ENCODE measurements at places on chromosomes 13 and 19.

DNA sequence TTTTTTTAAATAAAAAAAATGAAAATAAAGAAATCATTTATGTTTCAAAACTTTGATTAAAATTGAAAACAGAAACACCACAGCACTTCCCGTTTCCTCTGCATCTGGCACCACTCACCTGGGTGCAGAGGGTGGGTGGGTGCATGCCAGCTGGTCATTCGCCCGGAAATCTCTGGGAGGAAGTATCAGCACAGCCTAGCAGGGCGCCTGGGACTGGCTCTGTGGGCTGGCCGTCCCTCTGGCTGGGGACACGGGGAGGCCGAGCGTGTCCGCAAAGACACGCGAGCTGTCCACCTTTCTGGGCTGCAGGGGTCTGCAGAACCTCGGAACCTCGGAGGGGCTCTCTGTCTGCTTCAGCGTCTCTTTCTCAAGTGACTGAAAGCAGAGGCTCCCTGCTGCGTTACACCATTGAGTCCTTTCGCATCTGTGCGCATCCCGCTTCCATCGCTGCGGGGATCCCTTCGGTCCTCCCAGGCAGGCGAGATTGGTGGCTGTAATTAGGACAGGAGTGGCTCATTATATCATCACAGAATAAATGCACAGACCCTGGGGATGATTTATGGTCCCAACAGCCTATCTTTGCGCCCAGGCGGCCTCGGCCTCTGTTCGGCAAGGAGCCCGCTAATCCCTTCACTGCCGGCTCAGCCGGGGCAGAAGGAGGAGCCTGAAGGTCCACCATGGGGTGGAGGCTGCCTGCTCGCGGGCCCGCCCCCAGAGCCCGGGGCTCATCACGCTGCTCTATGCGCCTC is 17.2 kb downstream of the CRTC1 start:
- DNase-seq: no peak

- DNase-seq: no peak
These were observed 336.5 kb downstream of the FOXO1 start for GRCh38 chr13:40329781-40330485.

DNA sequence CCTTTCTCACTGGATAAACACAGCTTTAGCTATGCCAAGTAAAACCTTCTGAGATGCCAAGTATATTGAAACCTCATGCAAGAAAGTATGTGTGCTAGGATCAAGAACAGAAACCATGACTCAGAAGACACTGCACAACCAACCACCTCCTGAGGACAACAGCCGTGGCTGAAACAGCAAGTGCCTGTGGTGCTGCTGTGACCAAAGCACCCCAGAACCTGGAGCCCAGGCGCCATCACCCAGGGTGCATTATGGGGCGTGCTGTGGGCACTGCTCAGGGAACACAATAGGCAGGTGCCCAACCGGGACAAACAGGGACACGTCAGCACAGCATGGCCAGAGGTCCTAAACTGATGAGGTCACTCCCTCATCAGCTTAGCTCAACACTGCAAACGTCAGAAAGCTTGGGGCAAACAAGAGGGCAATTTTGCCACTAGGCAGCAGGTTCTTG is 101.3 kb upstream of the SLC15A1 start:
- peak; percentile 68 for DNase-seq

DNA sequence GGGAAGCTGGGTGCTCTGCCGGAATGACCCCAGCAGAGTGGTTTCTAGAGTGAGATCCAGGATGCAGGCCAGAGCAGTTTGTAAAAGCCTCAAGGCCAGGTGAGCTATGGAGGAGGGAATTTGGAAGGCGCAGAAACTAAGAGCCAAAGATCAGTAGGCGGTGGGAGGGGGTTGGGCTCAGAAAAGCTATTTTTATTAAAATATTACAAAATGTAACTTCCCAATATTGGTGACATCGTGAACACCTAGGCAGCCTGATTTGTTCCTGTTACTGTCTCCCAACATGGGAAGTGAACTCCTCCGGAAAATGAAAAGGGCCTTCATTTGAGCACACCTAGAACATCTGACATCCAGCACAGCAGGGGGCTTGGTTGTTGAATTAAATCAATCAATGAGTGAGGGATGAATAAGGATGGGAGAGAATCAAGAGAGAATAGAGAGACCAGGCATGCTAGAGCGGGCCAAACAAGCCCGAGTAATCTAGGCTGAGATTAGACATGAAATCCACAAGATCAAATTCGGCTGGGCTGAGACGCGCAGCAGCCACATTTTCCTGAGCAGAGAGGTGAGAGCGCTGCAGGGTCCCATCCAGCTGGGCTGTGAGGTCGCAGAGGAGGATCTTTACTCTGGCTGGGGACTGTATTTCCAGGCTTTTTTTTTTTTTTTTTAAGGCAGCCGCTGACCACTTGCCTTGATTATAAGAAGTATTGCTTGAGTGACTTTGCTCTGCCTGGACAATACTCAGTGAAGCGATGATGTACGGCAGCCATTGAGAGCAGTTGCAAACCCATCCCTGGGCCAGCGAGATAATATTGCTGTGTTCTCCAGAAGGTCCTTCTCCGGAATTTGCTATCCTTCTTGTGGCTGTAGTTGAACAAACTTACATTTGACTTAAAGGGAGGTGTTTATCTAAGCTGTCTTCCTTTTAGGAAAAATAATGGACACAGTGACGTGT is 178.0 kb upstream of the KL start:
- DNase-seq: no peak

DNA sequence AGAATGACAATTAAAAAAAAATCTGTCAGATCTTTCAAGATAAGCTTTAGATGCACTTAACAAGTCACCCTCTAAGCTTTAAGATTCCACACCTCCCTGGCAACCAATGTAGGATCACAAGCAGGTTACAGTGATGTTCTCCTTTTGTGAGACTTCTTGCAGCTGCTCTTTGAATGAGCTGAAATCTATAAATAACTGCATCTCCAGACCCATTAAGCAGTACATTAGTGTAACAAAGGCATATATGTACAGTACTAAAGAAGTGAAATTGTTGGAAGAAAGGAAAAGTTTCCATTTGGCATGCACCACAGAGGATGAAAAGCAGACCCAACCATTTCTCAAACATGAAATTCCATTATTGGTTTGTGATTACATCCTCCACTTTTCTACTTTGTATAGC is 364.7 kb downstream of the ENOX1 start:
- DNase-seq: no peak

- DNase-seq: no peak
These were observed 16.7 kb upstream of the CLC start for GRCh38 chr19:39754544-39754943.

GRCh38 chr13:98411013-98411412 is 165.9 kb downstream of the STK24 start:
- no peak for DNase-seq

DNA sequence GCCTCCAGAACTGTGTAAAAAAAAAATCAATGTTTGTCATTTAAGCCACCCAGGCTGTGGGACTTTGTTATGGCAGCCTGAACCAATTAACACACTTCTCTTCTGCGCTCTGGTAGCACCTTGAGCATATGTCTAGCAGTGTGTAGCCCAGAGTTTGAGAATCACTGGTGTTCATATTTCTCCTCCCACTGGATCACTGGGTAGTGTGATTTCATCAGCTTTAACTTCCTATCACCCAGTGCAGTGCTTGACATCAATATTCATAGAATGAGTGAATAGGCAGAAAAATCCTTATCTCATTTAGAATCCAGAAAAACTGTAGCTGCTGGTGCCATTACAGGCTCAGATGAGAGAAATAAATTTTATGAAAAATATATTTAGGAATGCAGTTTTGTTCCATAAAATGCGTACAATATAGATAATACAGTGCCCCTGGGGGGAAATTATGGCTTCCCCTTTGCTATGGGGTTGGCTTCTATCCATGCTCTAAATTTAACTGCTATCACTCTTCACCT is 30.7 kb upstream of the WASF3 start:
- DNase-seq: no peak

- DNase-seq: no peak
These were observed 422.9 kb downstream of the GPC6 start for GRCh38 chr13:93649496-93649895.
